ENCODE measurements at places on chromosomes 1 and 21.

DNA sequence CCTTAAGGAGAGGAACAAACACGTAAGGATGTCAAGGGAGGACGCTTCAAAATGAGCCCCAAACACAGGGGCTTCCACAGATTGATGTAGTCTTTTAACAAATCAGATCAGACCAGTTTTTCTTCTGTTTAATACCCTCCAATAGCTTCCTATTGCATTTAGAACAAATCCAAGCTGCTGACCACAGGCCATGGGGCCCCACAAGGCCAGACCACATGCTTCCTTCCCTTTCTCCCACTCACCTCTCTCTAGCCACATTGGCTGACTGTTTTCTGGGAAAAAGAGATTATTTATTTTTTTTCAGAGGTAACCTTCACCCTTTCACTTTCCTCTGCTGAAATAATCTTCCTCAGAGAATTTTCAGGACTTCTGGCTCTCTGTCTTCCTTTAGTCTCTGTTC, 380.6 kb downstream of the SIPA1L2 start:
- DNase-seq, result no peak

- no peak for DNase-seq
These were observed 84.3 kb downstream of the ELAVL4 start for GRCh38 chr1:50193002-50193401.

- DNase-seq, result no peak
These were observed 13.0 kb downstream of the KRTCAP2 start for GRCh38 chr1:155160128-155160527.

- peak; percentile 52 for DNase-seq
These were observed 479 bp downstream of the SELENOF start for GRCh38 chr1:86913399-86913895.

- DNase-seq, result no peak
These were observed 11.5 kb downstream of the SLC45A1 start for GRCh38 chr1:8329439-8329838.

DNA sequence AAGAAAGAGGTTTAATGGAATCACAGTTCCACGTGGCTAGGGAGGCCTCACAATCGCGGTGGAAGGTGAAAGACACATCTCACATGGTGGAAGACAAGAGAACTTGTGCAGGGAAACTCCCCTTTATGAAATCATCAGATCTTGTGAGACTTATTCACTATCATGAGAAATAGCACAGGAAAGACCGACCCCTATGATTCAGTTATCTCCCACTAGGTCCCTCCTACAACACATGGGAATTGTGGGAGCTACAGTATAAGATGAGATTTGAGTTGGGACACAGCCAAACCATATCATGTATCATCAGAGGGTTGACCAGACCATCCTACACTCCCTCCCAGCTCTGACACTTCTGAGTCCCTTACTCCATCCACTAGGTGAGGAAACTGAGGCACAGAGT, 143.9 kb upstream of the KLHDC7A start:
- peak; percentile 33 for DNase-seq

- DNase-seq, result no peak
These were observed 279.0 kb downstream of the MATN1 start for GRCh38 chr1:30444401-30444800.

GRCh38 chr21:44331650-44332307, 7.4 kb downstream of the CFAP410 start:
- DNase-seq, result no peak

DNA sequence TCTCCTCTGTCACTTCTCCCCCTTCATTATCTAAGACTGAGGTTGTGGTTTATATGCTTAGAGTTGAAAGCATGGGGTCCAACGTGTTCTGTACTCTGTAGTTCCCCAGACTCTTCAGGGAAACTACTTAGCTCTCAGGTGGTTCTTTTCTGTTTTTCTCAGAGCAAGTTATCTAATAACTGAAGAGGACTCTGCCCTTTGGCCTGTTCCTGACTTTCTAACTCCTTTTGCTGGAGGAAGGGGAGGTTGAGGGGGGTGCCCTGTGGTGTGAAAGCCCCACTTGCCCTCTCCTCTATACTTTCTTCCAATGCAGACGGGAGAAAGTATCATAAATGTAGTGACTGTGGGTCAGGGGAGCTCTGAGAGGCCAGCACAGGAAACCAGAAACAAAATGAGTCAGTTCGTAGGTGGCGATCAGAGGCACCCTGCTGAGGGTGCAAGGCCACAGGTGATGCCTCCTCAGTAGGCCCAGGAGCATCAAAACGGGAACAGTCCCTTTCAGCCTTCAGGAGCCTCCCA, 5.0 kb downstream of the SLC25A44 start:
- no peak for DNase-seq
